ENCODE measurements at places on chromosomes 7 and 10.
A peak's percentile ranks its signal among the peaks of the same experiment; 100 is the strongest.

DNA sequence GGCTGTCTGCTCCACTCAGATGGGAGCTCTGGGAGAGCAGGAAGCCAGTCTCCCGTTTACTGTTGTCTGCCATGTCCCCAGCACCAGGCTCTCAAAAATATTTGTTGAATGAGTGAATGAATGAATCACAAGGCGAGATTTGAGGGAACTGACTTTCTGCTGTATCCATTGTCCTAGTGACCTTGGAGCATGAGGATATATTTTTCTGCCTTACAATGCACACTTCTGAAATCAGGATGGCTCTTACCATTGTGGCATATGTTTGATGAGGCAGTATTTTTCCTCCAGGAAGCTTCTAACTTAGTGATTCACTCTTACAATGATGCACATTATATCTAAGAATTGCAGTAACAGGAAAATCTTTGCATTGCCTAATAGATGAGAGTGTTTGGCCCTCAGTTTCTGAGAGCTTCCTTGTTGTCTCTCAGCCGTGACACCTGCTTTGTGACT, 136.4 kb downstream of the RPS24 start:
- no peak for DNase-seq

- DNase-seq, result no peak
Observed at GRCh38 chr7:134706468-134706867, 59.8 kb downstream of the BPGM start.

DNA sequence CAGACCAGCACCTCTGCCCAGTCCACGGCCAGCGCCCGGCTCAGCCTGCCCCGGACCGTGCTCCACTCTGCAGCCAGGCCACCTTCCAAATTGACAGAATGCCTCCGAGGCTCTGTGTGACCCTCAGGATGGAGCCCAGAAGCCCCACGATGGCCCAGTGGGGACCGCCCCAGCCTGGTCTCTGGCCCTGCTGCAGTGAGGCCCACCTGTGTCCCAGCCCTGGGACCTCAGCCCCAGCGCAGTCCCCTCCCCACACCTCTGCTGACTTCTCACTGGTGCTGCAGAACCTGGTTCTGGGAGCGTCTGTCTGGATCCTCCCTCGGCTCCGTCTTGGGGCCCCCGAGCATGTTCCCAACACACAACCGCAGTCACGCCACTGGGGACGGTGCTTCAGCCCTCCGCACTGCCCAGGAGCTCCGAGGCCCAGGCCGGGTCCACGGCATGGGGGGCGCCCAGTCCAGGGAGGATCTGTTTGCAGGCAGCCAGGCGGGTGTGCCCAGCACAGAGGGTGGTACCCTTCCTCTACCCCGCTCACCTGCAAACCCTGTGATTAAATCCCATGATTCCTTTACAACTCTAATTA, 248.1 kb downstream of the ELFN1 start:
- DNase-seq, result no peak

- no peak for DNase-seq
Observed at GRCh38 chr10:102557569-102557968, 53.8 kb downstream of the SUFU start.

- DNase-seq, result peak; percentile 88
Observed at GRCh38 chr10:69439813-69440506, 11.3 kb upstream of the TSPAN15 start.

DNA sequence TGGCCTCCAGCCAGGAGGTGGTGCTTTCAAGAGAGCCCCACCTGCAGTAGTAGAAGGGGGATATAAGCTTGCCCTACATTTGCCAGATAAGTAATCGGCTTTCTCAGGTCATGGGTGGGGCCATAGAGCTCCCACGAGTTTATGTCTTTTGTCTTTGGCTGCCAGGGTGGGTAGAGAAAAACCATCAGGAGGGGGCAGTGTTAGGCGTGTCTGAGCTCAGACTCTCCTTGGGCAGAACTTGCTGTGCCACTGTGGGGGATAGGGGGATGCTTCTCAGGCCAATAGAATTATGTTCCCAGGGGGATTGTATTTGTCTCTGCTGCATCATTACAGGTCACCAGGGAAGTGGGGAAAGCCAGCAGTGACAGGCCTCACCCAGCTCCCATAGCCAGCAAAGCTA, 12.3 kb upstream of the MRPS33 start:
- DNase-seq, result no peak

DNA sequence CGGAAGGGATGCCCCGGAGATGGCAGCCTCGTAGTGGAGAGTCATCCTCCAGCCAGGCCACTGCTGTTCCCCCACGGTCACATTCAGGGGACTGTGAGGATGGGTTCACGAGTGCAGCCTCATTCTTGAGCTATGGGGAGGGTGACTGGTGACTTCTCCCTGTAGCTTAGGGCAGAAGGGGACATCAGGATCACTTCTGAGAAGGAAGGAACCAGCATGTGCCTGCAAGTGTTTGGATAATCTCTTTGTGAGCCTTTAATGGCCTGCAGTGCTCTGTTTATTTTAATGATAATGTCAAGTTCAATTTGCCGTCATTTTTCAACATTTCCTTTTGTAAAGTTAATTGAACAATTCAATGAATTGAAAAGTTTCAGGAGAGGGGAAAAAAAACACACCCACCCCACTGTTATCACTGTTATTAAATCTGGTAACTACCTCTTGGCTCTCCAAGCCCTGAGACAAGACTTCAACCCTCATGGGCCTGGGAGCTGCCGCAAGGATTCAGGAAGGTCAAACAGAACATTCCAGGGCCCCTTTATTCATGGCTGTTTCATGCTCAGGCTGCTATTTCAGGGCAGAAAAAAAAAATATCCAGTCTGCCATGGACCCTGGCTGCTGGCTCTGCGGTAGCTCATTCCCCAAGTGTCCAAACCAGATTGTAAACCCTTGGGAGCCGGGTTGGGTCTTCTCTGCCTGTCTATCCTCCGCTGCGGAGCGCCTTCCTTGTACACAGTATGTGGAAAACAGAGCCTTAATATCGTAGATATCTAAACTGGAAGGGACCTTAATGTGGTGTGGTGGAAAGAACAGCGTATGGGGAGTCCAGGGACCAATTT, 100.4 kb downstream of the CDH23 start:
- DNase-seq, result no peak

DNA sequence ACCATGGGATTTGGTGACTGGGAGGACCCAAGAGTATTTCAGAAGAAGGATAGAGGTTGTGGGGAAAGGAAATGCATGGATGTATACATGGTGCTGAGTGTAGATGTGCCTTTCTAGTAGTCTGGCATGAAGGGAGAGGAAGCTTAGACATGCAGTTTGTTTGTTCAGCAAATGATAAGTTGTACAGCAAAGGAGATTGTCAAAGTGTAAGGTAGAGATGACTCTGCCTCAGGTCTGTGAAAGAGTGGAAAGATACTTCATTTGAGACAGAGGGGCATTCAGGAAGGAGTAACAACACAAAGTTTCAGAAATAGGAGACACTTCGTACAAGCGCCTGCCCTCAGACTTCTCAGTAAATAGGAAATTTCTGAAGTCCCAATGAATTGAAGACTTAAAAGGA, 152.3 kb downstream of the CELF2 start:
- DNase-seq, result no peak

DNA sequence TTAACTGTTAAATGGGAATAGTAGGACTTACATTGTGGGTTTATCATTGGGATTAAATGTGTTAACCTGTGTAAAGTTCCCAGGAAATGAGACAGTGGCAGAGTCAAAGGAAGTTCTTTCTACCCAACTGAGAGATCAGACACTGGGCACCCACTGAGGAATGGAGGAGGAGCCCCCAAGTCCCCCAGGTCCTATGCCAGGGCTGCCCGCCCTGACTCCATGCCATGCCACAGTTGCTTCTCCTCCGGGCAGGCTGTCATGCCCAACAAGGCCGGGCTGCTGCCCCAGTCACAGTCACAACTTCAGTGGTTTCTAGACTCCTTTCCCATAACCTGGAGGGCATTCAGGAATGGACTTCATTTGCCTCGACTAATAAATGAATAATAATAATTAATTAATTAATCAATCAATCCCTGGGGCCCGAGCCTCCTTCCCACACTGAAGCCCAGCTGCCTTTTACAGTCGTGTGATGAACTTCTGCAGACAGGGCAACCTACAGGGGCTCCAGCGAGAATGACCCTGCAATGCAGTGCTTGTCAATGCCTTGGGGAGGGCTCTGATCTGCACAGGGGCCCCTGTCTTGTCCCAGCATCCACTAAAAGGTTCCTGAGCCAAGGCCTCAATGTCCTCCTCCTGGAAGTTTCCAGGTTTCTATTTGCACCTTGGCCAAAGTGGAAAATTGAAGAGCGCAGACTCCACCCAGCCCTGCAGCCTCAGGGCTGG, 32.4 kb downstream of the DRGX start:
- DNase-seq, result no peak

DNA sequence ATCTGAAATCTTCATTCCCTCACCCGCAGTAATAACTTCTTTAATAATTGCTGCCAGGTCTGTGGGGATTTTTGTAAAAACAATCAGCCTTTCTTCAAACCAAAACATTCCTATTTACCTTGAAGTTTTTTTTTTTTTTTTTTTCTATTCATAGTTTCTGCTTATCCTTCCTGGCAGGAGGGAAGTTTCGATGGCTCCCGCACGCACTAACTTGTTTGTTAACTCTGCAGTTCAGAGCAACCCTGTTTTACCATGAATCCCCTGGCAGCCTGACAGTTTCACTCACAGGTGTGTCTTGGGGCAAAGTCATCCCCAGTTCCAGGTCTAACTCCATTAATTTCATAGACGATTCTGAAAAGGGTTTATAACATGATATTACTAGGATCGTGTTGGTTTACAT, 149.3 kb downstream of the KLF6 start:
- no peak for DNase-seq

- DNase-seq, result peak; percentile 29
Observed at GRCh38 chr7:17299483-17299991, 1.1 kb downstream of the AHR start.

DNA sequence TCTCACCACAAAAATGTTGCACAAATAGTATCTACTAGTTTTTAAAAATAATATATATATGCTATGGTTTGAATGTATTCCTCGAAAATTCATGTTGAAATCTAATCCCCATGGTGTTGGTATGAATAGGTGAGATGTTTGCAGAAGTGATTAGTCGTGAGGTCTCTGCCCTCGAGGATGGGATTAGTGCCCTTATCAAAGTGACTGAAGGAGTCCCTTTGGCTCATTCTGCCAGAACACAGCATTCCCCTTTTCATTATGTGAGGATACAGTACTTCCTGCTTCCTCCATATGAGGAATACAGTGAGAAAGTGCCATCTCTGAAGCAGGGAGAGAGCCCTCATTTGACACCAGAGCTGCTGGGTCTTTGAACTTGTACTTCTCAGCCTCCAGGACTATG, 777.5 kb upstream of the LRRTM3 start:
- no peak for DNase-seq

- DNase-seq, result no peak
Observed at GRCh38 chr7:51045319-51046102, 262.8 kb upstream of the GRB10 start.

DNA sequence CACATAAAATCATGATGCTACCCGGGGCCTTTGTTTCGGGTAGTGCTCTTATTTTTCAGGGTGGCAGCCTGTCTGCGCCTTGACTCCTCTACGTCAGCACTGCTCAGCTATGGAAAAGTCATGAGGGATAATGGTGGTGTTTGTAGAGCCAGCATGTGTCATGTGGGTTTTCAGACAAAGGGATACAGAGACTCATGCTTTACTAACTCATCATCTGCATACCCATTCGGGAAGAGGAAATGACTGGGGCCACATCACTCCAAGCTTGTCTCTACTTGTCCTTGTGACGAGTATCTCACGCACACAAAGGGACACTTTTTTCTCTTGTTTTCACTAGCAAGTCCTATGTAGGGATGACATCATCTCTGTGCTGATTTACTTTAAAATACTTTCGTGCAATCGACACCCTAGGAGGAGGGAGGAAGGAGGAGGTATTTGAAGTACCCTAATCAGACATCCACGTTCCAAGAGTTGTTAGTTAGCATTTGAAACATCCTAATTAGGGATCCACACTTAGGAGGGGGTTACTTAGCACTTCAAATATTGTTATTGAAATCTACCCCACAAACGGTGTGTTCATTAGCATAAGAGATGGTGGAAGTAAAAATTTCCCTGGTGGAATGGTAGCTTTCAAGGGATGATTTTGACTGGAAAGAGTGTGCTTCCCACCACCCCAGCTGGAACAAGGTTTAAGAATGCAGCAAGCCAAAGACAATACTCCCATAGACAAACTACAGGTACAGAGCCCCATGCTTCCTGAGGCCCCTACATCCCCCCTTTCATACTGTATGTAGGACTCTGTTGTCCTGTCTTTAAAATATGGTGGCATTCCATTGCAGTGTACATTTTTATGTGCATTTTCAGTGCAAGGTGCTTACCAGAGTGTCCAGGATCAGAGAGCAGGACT, 52.0 kb downstream of the THNSL1 start:
- DNase-seq, result no peak

GRCh38 chr7:45597286-45597984, 23.3 kb downstream of the ADCY1 start:
- DNase-seq, result no peak

DNA sequence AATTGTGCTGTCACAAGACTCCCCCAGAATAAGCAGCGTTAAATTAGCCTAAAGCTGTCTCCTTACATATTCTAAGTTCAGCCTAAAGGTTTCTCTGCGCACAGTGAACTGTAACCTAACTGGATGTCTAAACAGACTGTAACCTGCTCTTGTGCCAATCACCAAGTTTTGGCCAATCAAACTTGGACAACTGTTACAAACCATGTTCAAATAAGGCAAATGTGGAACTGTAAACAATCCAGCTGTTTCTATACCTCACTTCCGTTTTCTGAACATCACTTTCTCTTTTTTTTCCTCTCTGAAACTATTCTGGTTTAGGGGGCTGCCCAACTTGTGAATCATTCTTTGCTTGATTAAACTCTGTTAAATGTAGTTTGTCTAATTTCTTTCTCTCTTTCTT, 252.2 kb upstream of the HABP2 start:
- DNase-seq, result peak; percentile 64

DNA sequence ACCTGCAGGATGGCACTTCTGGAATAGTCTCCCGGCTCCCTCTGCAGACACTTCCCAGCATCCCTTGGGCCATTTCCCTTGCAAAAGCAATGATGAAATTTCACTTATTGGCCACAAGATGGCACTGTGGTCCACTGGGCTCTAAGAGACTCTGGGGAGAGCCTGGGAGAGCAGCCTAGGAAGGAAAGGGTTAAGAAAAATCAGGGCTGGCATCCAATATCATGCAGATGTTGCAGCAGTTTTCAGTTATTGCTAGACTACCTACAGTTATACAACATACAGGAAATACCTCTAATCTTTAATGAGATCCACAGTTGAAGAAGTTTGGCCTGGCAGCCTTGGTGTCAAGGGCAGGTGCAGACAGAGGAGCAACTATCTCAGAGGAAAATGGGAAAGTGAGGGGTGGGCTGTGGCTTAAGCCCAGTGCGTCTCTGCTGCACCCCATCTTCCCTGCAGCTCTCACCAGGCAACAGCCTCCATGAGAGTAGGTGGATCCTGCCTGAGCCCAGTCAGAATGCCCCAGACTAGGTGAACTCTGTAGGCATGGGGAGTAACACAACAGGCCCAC, 100.2 kb upstream of the PRSS58 start:
- peak; percentile 68 for DNase-seq

All from inflammatory macrophage (primary cell).